ENCODE measurements at places on chromosomes 3 and 15.

DNA sequence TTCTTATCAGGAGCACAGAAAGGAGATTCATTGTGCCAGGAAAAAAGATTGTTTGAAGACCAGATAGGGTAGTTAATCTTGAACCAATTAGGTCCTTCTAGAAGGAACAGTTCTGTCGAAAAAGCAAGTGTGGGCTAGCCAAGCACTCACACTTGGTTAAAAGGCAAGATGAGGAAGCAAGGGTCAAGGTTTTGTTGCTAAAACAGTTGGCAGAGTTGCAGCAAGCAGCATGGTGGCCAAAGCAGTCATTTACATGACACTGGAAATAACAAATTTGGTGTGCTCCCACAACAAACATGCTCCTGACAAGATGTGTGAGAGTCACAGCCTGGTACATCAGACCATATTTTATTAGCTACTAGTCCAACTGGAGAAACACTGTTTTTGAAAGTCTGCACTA is 228.0 kb upstream of the CFAP20DC start:
- no peak for DNase-seq

- no peak for DNase-seq
Measured at GRCh38 chr15:73799466-73799865, 46.3 kb upstream of the INSYN1 start.

DNA sequence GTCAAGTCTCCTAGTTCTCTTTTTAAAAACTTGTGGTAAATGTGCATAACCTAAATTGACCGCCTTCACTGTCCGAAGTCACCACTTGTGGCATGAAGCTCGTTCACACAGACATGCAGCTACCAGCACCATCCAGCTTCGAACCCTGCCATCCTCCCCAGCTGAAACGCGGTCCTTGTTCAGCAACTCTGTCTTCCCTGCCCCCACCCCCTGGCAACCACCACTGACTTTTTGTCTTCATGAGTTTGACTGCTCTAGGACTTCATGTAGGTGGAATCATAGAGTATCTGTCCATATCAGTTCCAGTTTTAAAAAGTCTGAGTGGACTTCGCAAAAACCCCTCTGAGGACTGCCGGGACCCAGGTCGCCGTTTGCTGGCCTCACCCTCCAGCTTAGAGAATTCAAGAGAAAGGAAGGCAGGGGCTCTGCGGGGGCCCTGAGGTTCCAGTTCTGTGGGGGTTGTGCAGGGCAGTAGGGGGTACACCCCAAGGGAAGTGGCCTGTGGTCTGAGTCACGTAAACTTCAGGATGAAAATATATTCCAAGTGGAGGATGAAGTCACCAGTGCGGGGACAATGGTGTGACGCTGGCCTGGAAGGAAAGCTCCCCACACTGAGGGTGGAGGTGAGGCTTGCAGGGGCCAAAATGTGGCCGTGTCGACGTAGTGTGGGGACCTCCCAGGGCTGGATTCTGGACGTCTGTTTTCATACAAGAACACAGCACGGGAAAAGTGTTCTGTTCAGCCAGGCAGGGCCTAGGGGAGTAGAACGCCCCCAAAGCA is 67.6 kb downstream of the ABTB1 start:
- no peak for DNase-seq

DNA sequence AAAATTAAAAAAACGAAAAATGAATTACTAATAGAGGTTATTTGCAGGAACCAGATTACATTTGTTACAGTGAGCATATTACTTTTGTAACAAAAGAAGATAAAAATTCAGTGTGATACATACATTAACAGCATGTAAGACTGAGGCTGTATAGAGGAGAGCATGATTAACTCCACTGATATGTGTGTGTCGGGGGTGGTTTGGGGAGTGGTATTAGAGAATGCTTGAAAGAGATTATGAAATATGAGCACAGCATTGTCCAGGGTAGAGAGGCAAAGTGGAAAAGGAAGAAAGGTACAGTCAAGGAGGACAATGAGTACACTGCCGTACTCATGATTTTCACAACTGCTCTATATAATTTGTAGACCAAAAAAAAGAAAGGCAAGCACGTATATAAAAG is 62.9 kb upstream of the LRRFIP2 start:
- no peak for DNase-seq

Measured in GM20000 (cell line).